Ovary (tissue), 10 donors: ENCODE measurements at places on chromosomes 2 and 18. TPM values are rescaled to one million over a fixed set of nuclear protein-coding genes. Genes with fewer than 3 reads are reported as not detected.

GRCh38 chr2:18262601-18263000, 297.9 kb downstream of the RDH14 start:
- no peak for DNase-seq

The ALK gene
- total RNA-seq: not detected

The HOXD8 gene
- 33.0 TPM for total RNA-seq

The IHH gene
- not detected for total RNA-seq
